ENCODE measurements at places on chromosomes 6 and 20.

DNA sequence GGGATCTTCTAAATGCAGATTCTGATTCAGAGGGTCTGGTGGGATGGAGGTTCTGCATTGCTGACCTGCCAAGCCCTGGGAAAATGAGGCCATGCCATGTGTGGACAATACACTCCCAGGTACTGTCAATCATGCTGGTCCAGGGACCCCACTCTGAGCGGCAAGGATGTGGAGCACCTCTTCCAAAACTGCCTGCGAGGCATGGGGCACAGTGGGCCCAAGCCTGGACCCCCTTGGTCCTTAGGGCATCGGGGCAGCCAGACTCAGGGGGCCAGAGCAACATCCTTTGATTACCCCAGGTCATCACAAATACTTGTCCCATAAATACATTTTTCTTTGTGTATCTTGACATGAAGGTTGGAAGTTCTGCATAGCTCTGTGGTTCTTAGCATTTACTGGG lies 76.8 kb upstream of the NXT1 start:
- no peak for DNase-seq

- DNase-seq, result no peak
Observed at GRCh38 chr6:142279350-142280180, 22.2 kb upstream of the ADGRG6 start.

DNA sequence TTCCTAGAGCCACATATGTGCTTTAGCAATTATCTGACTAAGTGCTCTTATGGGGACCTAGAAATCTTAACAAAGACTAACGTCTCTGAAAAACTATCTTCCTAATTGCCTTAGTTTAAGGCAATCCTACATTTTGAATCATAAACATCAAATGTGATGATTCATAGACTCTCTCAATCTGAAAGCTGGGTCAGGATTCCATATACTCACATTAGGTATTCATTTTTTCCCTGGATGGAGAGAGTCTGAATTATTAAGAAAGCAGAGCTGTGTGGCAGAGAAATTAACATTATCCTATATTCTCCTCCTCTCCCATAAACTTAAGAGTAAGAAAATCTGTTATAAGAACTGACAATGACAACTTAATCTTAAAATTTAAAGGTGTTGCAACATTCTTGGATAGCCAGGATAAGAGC lies 1.6 kb upstream of the PRL start:
- DNase-seq, result no peak

DNA sequence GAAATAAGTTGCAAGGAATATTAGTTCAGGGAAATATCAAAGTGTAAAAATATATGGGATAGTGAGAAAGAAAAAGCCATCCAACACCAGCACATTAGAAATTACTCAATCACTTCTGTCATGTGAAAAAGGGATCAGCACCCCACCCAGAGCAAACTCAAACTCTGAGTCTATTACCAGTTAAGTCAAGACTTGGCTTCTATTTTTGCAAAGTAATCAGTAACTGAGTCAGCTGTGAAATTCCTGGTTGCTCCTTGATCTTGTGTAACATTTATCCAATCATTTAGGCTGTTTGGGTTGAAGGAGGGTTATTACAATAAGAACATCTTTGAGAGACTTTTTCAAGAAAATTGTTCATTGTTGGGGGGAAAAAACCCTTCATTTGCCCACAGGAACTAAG lies 51.2 kb downstream of the SLC22A23 start:
- DNase-seq, result no peak

- no peak for DNase-seq
Observed at GRCh38 chr6:99563056-99563723, 5.3 kb downstream of the CCNC start.

DNA sequence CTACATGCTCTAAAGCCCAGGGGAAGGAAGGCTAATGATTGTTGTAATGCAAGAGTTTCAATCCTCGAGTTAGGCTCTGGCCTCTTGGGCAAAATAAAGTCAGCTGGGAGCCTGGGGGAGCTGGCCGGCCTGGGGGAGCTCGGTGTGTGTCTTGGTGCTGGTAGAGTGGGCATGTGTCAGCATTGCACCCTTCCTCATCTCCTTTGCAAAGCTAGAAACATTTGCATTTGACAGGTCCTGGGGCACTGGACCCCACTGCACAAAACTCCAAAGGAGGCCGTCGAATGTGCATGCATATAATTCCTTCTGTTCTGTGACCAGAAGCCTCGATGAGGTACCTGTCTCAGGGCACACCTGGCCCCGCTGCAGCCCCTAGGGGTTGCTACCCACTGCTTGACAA lies 74.6 kb upstream of the SLC22A23 start:
- no peak for DNase-seq

Data from NCI-H1417 treated with DMSO at 0.1 percent for 48 hours (cell line).